Articular chondrocyte of knee joint (primary cell): ENCODE measurements at places on chromosomes 1 and 21. TPM values are rescaled to one million over a fixed set of nuclear protein-coding genes. Genes with fewer than 3 reads are reported as not detected.

Gene HEYL
- total RNA-seq, result under 0.01 TPM in 1 of 2 replicates, not detected in the other

Gene OLFML3
- total RNA-seq, result 86.6 and 104 TPM in 2 replicates

Gene CELA2B
- not detected in 2 replicates for total RNA-seq

Gene SMIM1
- total RNA-seq, result 0.54 TPM in 1 of 2 replicates, not detected in the other

Gene SPRR2E
- not detected in 2 replicates for total RNA-seq

Gene RIPPLY3
- total RNA-seq, result 0.11 TPM in 1 of 2 replicates, not detected in the other

Gene MMEL1
- 0.26 and 0.32 TPM in 2 replicates for total RNA-seq

Gene PRELP
- 19.5 and 28.2 TPM in 2 replicates for total RNA-seq

Gene CNR2
- not detected in 2 replicates for total RNA-seq

Gene ARMH1
- 0.91 and 5.0 TPM in 2 replicates for total RNA-seq

Gene PPP1R8
- 33.1 and 33.2 TPM in 2 replicates for total RNA-seq

Gene FAM72B
- total RNA-seq, result 0.91 and 2.1 TPM in 2 replicates

Gene APCS
- total RNA-seq, result not detected in 2 replicates

Gene COL11A1
- total RNA-seq, result 44.3 and 156 TPM in 2 replicates

Gene TFF2
- total RNA-seq, result not detected in 2 replicates

Gene FRRS1
- 28.0 and 42.0 TPM in 2 replicates for total RNA-seq

Gene DMBX1
- total RNA-seq, result not detected in 2 replicates
